ENCODE measurements at places on chromosomes 12 and 14. TPM values are rescaled to one million over a fixed set of nuclear protein-coding genes. Genes with fewer than 3 reads are reported as not detected.

Gene TOMM20L
- not detected for total RNA-seq

Gene RAD9B
- 3.6 TPM for total RNA-seq

Gene PMEL
- 0.53 TPM for total RNA-seq

Gene ZBTB42
- total RNA-seq = 7.6 TPM

Gene VIPAS39
- total RNA-seq = 20.0 TPM

Data from myocyte (in vitro differentiated cells).